ENCODE measurements at places on chromosomes 2 and 18.

- DNase-seq, result no peak
Observed at GRCh38 chr2:20164734-20165478, 60.0 kb downstream of the SDC1 start.

DNA sequence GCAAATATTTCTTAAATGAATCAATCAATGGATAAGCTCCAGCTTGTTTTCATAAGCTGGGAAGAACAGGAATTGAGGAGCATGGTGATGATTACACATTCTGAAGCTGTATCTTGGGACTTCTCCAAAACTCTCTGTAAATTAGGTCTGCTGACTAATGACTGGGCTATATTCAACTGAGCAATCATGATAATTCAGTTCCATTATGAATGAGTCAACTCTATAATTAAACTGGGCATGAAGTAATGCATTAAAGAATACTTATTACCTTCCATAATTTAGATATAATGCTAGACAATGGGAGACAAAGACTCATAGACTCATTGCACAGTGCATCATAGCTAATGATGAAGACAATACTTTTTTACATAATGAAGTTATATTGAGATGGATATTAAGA is 207.4 kb downstream of the CBLN2 start:
- no peak for DNase-seq

GRCh38 chr2:220586980-220587530 is 959.6 kb downstream of the SLC4A3 start:
- DNase-seq, result no peak

- DNase-seq, result no peak
Observed at GRCh38 chr18:6939972-6940371, 177.6 kb downstream of the LAMA1 start.

- DNase-seq, result no peak
Observed at GRCh38 chr18:394262-394986, 106.1 kb downstream of the COLEC12 start.

DNA sequence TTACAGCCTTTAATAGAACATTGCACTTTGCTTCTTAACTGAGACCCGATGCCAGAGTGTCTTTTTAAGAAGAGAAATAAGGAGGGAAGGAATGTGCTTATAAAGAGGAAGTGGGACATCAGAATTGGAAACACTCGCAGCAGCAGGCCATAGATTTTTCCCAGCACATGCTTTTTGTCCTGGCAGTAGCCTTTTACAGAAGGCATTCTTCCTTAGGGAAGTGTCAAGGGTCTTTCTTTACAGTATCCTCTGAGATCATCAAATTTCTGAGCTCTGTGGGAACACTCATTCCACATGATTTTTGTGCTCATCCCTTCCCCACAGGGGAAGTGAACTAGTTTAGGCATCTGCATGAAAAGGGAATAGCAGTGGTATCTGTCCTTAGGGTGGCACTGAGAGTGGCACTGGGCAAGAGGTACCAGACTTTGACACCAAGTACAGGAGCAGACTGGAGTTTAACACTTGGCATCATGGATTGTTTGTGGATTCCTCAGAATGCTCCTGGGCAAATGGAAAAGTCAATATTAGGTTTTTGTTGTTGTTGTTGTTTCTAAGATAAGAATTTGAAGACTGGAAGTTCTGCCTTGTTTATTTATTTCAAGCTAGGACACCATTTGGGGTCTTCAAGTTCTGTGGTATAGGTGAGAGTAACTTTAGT is 4.1 kb downstream of the MYO1B start:
- no peak for DNase-seq

- DNase-seq, result peak; percentile 5
Observed at GRCh38 chr2:186848873-186849578, at the start of gene ZSWIM2. Gene ZSWIM2 (minus strand): TSS chr2:186849170. CDS start chr2:186849130, 40 bp downstream.

GRCh38 chr2:53096351-53096750 is 671.3 kb upstream of the CHAC2 start:
- DNase-seq, result no peak

- no peak for DNase-seq
Observed at GRCh38 chr2:64322433-64322832, 131.5 kb upstream of the LGALSL start.

DNA sequence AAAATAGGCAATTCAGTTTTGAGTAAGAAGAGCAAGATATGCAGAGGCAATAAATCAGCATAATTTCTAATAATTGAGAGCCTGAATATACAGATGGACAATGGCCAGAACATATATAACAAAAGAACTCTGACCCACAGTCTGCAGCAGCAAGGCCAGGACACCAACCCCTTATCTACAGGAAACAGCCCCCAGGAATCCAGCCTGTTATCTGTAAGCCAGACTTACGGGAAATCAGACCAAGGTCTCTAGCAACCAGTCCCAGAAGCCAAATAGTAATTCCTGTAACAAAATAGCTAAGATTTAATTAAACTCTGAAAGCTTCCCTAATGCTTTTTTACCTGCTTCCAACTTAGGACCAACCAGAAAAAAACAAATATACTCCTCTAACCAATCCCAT is 434.5 kb upstream of the GYPC start:
- DNase-seq, result no peak
